ENCODE measurements at places on chromosomes 5 and 9.

- no peak for DNase-seq
These were observed 1883.7 kb upstream of the C9orf72 start for GRCh38 chr9:29456940-29457339.

DNA sequence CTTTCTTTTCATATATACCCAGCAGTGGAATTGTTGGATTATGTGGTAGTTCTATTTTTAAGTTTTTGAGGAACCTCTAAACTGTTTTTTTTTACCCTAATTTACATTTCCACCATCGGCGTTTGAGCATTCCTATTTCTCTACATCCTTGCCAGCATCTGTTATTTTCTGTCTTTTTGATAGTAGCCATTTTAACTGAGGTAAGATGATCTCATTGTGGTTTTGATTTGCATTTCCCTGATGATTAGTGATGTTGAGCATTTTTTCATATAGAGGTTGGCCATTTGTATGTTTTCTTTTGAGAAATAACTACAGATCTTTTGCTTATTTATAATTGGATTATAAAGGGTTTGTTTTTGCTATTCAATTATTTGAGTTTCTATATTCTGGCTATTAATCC, 71.7 kb upstream of the TNC start:
- no peak for DNase-seq

DNA sequence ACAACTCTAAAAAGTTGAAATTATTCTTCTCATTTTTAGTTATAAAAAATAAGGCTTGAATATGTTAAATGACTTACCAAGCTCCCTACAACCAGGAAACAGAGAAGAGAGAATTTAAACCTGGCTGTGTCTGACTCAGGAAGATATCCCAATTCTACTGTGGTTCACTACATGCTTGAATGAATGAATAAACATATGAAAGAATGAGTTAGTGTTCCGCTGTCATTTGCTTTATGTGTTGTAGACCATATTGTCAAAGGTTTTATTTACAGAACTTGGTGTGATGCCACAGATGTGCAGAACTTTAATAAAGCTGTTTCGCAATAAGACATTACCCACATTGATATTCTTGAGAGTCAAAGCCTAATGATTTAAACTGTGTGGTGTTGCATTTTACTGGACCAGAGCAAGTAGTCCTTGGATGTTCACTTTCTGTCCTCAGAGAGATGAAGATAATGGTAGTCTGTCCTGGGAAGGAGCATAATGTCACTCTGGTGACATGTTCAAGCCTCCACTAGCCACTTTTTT, 313.2 kb downstream of the TRIM32 start:
- DNase-seq: no peak

DNA sequence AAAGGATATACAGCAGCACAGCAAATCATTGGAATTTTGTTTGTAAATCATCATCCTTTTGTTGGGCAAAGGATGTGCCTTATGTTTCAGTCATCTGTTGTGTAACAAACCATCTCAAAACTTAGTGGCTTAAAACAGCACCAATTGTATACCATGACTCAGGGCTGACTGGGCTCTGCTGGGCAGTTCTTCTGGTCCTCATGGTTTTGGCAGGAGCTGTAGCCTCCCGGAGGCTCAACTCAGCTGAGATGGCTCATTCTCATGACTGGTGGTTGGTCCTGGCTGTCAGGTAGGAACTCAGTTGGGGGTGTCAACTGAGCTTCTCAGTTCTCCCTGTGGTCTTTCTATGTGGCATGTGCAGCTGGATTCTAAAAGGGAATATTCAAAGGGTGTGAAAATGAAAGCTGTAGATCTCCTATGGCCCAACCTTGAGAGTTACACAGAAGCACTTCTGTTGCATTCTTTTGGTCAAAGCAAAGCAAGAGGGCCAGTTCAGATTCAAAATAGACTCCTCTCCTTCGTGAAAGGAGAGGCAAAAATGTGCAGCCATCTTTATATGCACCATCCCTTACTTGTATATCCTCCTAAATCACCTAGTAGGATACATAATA, 39.1 kb upstream of the CPEB4 start:
- DNase-seq: no peak

- no peak for DNase-seq
These were observed 70.0 kb downstream of the AMBP start for GRCh38 chr9:114007991-114008666.

DNA sequence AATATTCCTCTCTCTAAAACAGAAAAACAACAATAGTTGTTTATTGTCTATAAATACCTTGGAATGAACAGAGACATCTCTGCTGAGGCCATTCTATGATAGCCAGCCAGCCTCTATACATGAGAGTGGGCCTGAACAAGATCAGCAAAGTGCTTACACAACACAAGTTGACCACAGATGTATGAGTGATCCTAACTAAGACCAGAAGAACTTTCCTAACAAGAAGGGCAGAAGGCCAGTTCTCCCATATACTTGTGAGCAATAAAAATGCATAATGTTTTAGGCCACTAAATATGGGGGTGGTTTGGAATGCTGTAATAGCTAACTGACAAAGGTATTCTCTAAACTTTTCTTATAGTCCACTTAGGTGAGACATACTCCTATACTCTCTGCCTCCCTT, 345.7 kb downstream of the SPATA31D1 start:
- DNase-seq: no peak

- DNase-seq: no peak
These were observed 192.2 kb downstream of the TENT4A start for GRCh38 chr5:6905423-6905822.
